Stimulated activated CD4-positive, alpha-beta T cell treated with anti-CD3 and anti-CD28 coated beads, Interleukin-1b, Interleukin-23, amount 100 ng/mL, for 1 hour (primary cell): ENCODE measurements at places on chromosomes 3 and 15.

- no peak for DNase-seq
Observed at GRCh38 chr3:116176974-116177555, 268.2 kb downstream of the LSAMP start.

DNA sequence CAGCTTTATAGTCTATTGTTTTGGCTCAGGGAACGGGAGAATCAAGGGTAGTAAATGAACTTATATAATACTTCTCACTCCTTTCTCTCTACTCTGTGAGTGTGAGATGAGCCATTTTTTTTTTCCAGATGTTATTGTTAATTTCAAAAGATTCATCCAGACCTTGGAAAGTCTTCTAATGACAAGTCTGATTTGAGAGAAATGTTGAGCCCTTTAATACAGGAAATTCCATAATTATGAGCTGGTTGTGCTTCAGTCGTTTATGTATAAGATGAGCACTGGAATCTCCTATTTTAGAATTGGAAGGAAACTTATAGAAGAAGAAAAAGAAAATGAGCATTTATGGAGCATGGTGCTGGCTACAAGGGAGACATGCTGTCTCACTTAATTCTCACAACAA is 92.0 kb downstream of the FBN1 start:
- no peak for DNase-seq

DNA sequence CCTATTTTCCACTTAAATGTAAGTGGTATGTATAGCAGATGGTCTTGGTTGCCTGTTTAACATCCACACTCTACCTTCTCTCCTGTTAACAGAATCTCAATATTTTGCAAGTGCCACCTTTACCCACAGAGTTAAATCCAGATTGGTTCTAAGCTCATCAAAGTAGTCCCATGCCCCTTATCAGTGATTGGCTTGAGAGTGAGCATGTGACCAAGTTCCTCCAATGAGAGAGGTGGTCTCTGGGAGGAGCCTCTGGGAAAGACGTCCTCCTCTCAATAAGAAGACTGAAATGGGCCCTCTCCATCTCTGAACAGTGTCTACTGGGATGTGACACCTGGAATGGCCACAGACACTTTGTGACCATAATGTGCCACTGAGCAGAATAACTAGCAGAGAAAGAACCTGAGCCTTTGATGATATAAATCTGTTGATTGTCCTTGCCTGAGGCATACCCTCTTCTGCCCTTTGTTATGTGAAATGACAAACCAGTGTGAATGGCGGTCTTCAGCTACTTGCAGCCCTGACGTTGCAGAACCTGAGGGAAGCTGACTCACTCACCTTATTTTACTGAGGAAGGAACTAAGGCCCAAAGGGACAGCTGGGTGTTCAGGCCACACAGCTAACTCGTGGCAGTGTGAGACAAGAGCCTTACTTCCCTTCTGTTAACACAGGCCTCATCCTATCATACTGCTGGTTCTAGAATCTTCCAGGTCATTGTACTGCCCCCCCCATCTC is 42.4 kb upstream of the LARS2 start:
- DNase-seq = no peak

DNA sequence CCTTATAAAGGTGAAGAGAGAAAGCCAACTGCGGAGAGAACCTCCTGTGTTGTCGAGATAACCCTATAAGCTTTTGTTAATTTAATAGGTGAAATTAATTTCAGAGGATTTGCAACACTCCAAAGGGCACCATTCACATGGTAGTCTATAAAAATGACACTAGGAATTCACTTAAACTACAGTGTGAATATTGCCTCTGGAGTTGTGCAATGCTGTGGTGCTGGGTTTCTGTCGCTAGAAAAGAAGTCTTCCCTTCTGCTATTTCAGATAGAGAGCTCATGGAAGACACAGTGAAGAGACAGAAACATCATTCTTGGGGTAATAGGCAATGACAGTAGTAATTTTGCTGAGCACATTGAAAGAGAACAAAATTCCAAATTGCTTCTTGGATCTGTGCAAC is 28.8 kb upstream of the PROK2 start:
- DNase-seq = no peak

GRCh38 chr15:99482993-99483392 is 82.8 kb upstream of the MEF2A start:
- no peak for DNase-seq

- DNase-seq = no peak
Observed at GRCh38 chr15:77702211-77702957, 69.7 kb upstream of the LINGO1 start.

- no peak for DNase-seq
Observed at GRCh38 chr3:16441371-16441875, 72.1 kb downstream of the RFTN1 start.

GRCh38 chr3:23987356-23987755 is 42.3 kb downstream of the NR1D2 start:
- DNase-seq = no peak

- DNase-seq = no peak
Observed at GRCh38 chr3:140148824-140149390, 213.9 kb downstream of the CLSTN2 start.

GRCh38 chr3:164577667-164578210 is 500.6 kb downstream of the SI start:
- DNase-seq = no peak

GRCh38 chr3:71846185-71846584 is 61.2 kb upstream of the PROK2 start:
- DNase-seq = no peak

DNA sequence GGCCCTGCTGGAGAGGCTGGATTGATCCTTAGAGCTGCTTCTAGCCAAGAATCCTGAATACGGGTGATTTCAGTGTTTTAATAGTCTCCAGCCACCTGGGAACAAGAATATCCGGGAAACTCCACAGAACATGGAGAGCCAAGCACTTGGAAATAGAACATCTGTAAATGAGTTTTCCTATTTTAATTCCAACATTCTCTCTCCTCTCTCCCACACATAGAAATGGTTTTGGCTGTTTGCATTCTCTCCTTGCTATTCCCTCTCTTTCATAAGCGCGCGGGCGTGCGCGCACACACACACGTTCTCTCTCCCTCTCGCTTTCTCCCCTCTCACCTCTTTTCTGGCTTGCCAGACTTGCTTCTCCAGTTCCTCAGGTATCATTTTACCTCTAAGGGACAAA is 50.6 kb downstream of the GADL1 start:
- DNase-seq = no peak

DNA sequence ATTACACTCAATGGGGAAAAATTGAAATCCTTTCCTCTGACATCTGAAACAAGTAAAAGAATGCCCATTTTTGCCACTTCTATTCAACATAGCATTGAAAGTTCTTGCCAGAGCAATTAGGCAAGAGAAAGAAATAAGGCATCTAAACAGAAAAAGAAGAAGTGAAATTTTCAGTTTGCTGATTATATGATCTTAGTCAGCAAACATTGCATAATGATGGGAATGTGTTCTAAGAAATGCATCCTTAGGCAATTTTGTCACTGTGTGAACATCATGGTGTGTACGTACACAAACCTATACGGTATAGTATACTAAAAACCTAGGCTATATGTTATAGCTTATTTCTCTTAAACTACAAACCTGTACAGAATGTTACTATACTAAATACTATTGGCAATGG is 278.0 kb downstream of the CGGBP1 start:
- no peak for DNase-seq

GRCh38 chr3:17140670-17141505 is 256.1 kb downstream of the PLCL2 start:
- no peak for DNase-seq

DNA sequence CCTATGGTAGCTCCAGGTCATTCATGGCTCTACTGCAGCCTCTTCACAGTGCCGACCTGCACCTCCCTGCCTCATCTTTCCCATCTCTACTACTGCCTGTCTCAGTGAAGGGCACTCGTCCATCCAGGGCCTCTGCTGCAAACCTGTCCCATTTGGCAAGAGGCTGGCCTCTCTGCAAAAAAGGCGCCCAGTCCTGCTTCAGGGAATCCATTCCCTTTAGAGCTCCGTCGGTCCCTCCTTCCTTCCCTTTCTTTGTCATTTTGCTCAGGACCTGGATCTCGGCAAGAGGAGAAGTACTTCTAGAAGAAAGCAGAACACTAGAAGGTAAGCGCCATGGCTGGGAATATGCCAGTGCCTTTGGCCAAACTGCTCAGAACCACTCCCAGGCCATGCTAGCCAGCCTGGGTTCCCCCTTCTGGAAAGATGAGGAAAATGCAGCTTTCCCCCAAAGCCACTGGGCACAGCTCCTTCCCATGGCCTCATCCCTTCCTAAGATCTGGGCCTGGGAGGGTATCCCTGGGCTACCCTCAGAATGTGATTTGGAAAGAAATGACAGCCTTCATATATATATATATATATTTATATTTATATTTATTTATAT is 6.4 kb upstream of the ISL2 start:
- DNase-seq = no peak

DNA sequence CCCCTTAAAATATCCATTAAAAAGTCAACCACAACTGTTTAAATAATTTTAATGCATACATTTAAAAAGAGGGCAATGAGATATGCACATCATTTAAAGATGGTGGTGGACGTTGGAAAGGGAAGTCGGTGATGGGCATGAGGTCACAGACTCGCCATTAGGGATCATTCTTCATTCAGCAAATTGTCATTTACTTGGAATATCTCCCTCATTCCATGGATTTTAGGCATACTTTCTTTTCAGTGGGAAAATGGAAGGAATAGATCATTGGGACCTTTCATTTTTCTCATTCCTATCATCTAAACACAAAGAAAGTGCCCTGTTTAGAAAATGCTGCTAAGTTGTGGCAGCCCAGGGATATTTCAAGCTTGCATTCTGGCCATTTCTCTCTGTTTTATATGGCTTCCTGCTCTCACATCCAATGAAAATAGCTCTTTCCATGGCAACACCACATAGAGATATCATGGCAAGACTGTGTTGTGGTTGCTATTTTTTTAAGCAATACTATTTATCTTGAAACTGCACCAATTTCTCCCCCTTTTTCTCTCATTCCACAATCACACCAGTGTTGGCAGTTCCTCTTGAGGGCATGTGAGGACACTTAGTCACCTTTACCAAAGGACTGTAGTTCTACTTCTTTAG is 40.7 kb upstream of the LMCD1 start:
- DNase-seq = no peak

DNA sequence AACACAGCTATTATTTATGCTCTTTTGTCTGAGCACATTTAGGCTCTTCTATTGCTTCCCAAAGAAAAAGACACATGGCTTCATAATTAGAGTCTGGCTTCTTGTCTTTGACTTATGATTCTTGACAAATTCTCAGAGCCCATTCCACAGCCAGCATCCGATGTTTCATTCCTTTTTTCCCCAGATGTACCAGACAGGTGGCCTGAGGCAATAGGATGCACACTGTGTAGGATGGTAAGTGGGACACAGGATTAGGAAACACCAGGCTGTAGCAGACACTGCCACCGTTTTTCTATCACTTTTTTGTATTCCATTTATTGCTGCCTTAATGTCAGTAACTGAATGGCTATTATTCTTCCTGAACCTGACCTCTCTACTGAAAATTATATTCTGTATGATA is 188.9 kb upstream of the CDIN1 start:
- DNase-seq = no peak
